Spinal cord (tissue), 10 donors: ENCODE measurements at places on chromosomes 7 and 10. TPM values are rescaled to one million over a fixed set of nuclear protein-coding genes. Genes with fewer than 3 reads are reported as not detected.

TSPAN12 gene
- total RNA-seq = 16.8 TPM

GRCh38 chr10:71594934-71595571, 124.5 kb downstream of the C10orf105 start:
- no peak overlapping the region for H3K27ac ChIP-seq
- no peak overlapping the region for H3K4me3 ChIP-seq

UPK3B gene
- total RNA-seq = 1.3 TPM

GRCh38 chr10:47414752-47415519, 30.8 kb upstream of the ZNF488 start:
- H3K4me3 ChIP-seq = no peak overlapping the region
- no peaks in the 10 kb centered on the region for H3K36me3 ChIP-seq
- no peak overlapping the region for H3K27ac ChIP-seq
- no peaks in the 10 kb centered on the region for H3K4me1 ChIP-seq
- no peak for DNase-seq

DNA sequence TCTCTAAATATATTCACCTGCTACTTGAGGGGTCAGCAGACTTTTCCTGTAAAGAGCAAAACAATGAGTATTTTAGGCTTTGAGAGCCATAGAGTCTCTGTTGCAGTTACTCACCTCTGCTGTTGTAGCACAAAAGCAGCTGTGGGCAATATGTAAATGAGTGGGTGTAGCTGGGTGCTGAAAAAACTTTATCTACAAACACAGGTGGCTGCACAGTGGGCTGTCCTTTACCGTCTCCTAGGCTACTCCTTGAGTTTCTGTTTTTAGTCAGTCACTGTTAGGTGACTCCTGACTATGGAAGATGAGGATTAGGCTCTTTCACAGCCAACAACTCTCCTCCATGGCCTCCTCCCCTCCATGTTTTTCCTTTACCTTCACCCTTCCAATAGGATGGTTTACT, 286.1 kb upstream of the C7orf33 start:
- no peaks in the 10 kb centered on the region for H3K27me3 ChIP-seq
- H3K27ac ChIP-seq = no peak overlapping the region
- DNase-seq = no peak
- H3K4me3 ChIP-seq = no peak overlapping the region

ABCB1 gene
- total RNA-seq = 39.2 TPM

- H3K27me3 ChIP-seq = no peaks in the 10 kb centered on the region
- no peaks in the 10 kb centered on the region for H3K4me1 ChIP-seq
- H3K27ac ChIP-seq = no peak overlapping the region
- no peak for DNase-seq
- H3K36me3 ChIP-seq = no peaks in the 10 kb centered on the region
These were observed 893.3 kb downstream of the SORCS1 start for GRCh38 chr10:106271237-106271636.

GRCh38 chr7:155293721-155294510, 3.8 kb upstream of the INSIG1 start:
- no peak overlapping the region for H3K4me3 ChIP-seq
- no peak overlapping the region for H3K27ac ChIP-seq
- no peak for DNase-seq
- no peaks in the 10 kb centered on the region for H3K27me3 ChIP-seq

PILRA gene
- total RNA-seq = 4.1 TPM

DNA sequence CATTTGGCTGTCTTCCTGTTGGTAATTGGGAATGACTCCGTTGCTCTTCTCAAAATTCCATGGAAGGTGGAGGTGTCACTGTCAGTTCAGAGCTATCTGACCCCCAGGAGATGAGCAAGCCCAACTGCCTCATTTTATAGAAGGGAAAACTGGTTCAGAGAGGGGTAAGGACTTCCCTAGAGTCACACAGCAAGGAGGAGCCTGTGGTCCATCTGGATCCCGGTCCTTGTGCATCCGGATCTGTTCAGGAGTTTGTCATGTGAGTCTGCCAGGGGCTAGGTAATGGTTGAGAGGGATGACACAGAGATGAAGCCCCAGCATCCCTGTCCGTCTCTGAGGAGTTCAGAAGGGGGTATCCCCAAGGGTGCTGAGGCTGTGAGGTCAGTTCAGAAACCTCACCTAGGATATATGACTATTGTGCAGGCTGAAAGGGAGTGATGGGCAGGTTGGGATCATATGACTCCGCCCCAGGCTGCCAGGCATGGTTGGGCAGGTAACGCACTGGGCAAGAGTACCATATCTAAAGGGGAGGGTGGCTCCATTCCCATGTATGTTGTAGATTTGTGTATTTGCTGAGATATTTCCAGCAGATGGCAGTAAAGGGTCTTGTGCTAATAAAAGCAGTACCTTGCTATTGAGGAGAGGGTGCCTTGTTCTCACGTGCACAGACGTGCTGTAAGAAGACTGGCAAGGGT, 16.0 kb upstream of the SLC29A3 start:
- H3K27ac ChIP-seq = no peak overlapping the region
- peaks cover 24% of the 10 kb centered on the region for H3K36me3 ChIP-seq
- no peaks in the 10 kb centered on the region for H3K27me3 ChIP-seq

GSTO2 gene
- total RNA-seq = 3.5 TPM

CUTC gene
- 16.3 TPM for total RNA-seq

DNA sequence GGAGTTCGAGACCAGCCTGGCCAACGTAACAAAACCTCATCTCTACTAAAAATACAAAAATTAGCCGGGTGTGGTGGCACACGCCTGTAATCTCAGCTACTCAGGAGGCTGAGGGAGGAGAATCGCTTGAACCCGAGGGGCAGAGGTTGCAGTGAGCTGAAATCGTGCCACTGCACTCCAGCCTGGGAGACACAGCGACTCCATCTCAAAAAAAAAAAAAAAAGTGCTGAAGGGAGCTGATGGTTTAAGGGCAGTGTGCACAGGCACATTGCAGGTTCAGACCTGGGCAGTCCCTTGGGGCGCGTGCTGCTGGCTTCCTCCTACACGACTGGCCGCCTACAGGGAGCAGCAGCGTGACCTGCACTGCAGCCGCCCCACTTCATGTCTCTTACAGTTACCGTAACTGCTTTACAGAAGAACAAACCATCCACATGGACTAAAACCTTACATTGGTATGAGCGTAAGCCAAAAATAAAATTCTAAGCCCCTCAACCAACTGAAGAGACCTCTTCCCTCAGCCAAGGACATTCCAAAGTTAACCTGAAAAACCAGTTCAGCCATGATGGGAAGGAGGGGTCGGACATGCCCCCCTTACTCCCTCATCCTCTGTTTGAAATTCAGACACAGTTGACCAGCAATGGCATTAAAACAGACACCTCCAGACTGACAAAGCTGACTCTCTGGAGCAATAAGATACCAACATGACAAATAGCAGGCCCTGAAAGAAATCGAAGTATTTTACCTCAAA, 262.2 kb downstream of the ZMYND11 start:
- H3K4me3 ChIP-seq = no peak overlapping the region
- no peak for DNase-seq
- H3K27me3 ChIP-seq = no peaks in the 10 kb centered on the region
- H3K4me1 ChIP-seq = peaks cover 14% of the 10 kb centered on the region
- H3K36me3 ChIP-seq = peaks cover 19% of the 10 kb centered on the region
- H3K27ac ChIP-seq = no peak overlapping the region

DNA sequence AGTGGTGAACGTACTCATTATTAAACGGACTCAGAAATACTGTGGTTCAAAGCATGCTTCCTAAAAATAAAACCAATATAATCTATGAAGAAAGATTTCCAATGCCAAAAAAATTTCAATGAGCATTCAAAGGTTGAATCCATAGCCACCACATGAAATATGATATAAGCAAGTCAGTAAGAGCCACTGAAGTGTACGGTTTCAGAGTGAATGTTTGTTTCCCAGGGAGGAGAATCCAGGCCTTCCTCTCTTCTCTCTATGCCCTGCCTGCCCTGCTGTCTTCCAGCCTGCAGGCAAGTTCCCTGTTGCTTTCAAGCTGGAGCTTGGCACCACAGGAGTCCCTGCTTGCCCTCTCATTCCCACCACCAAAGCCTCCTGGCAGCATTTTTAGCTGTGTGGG, 1171.6 kb upstream of the C7orf33 start:
- H3K27me3 ChIP-seq = no peaks in the 10 kb centered on the region
- no peak overlapping the region for H3K27ac ChIP-seq
- H3K36me3 ChIP-seq = no peaks in the 10 kb centered on the region
- H3K4me1 ChIP-seq = no peaks in the 10 kb centered on the region
- no peak overlapping the region for H3K4me3 ChIP-seq
- no peak for DNase-seq

DNA sequence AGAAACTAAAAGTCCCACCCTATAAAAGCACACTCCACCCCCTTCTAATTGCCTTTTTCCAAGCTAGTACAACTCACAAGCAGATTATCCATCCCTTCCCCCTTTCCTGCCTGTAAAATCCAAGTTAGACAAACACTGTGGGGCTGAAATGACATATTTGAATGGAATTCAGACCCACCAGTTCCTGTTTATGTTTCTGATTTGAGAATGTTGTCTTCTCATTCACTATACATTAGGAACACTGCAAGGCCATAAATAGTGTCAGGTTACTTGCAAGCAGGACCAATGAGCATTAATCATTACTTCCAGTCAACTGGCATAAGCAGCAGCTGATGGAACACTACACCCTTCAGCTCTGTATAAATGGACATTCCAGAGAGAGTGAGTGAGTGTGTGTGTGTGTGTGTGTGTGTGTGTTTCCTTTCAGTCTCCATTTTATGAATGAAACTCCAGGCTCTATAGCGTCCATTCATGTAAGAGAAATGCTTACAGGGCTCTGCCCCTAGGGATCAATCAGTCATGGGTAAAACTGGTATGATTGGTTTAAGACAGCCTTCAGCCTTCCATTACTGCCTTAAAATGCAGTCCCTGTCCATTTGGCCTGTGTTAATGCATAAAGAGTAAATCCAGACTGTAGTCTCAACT, 69.3 kb downstream of the ETV1 start:
- DNase-seq = peak; percentile 69
- no peaks in the 10 kb centered on the region for H3K27me3 ChIP-seq
- H3K36me3 ChIP-seq = no peaks in the 10 kb centered on the region
- peak overlapping the region; percentile 81 for H3K27ac ChIP-seq

MICALL2 gene
- 21.8 TPM for total RNA-seq

LDB3 gene
- total RNA-seq = 1.7 TPM

- no peak overlapping the region for H3K4me3 ChIP-seq
- H3K36me3 ChIP-seq = peaks cover 3% of the 10 kb centered on the region
- no peaks in the 10 kb centered on the region for H3K27me3 ChIP-seq
- peaks cover 50% of the 10 kb centered on the region for H3K4me1 ChIP-seq
- H3K27ac ChIP-seq = peak overlapping the region; percentile 40
These were observed 161.9 kb downstream of the GRK5 start for GRCh38 chr10:119368991-119369869.

- no peaks in the 10 kb centered on the region for H3K27me3 ChIP-seq
- no peak overlapping the region for H3K27ac ChIP-seq
- H3K4me1 ChIP-seq = no peaks in the 10 kb centered on the region
- no peak for DNase-seq
- H3K4me3 ChIP-seq = no peak overlapping the region
- H3K36me3 ChIP-seq = no peaks in the 10 kb centered on the region
These were observed 129.5 kb downstream of the KLF6 start for GRCh38 chr10:3655528-3655927.

DNA sequence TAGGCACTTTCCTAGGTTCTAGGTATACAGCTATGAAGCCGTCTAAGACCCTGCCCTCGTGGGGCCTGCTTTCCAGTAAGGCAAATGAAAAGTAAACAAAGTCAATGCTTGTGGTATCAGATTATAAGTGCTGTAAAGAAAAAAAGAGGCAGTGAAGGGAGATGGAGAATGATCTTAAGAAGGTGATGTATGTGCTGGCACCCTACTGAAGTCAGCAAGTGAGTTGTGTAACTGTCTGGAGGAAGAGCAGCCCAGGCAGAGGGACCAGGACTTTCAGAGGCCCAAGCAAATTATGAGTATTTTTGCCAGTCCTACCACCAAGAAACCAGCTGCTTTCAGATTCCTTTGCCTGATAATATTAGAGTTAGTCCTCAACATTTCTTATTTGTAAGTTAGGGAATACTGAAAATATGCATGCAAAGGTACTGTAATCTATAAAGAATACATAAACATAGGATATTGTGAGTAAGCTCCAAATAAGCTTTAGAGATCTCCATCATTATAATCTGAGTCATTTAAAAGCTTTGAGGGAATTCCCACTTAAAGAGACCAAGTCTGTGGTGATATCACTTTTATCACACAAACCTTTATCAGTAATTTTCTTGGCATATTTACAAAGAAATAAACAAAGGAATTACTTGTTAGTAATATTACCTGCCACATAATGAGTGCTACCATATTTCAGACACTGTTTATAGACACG, 329.2 kb upstream of the LRGUK start:
- no peak for DNase-seq
- H3K27ac ChIP-seq = no peak overlapping the region
- no peaks in the 10 kb centered on the region for H3K4me1 ChIP-seq
- no peaks in the 10 kb centered on the region for H3K36me3 ChIP-seq

SSC4D gene
- total RNA-seq = 1.9 TPM

DNA sequence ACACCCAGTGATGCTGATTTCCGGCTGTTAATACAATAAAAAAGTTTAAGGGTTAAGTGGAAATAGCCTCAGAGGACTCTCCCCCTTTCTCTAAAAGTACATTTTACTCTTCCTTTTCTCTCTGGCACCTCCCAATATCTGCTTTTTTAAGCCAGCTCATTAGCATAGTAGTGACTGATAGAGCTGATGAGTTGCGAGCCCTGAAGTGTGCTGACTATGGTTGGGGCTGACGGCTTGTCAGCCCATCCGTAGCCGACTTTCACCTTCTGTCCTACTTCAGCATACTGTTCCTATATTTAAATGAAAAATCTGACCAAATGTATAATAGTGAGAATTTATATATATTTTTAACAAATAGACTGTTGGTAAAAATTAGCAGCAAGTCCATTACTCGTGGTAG, 80.0 kb downstream of the SHH start:
- H3K36me3 ChIP-seq = peaks cover 17% of the 10 kb centered on the region
- H3K27me3 ChIP-seq = no peaks in the 10 kb centered on the region
- no peaks in the 10 kb centered on the region for H3K4me1 ChIP-seq
- no peak overlapping the region for H3K27ac ChIP-seq

GRCh38 chr7:1121886-1122831, 34.2 kb downstream of the GPER1 start:
- no peak overlapping the region for H3K4me3 ChIP-seq
- no peak for DNase-seq

TMUB1 gene
- 8.5 TPM for total RNA-seq

GRCh38 chr10:29590915-29591650, 43.7 kb downstream of the SVIL start:
- no peaks in the 10 kb centered on the region for H3K36me3 ChIP-seq
- H3K27me3 ChIP-seq = no peaks in the 10 kb centered on the region
- H3K27ac ChIP-seq = no peak overlapping the region
- H3K4me1 ChIP-seq = peaks cover 13% of the 10 kb centered on the region
- H3K4me3 ChIP-seq = no peak overlapping the region
- DNase-seq = no peak

GRCh38 chr7:64874562-64875250, 28.4 kb upstream of the ZNF273 start:
- H3K27ac ChIP-seq = no peak overlapping the region
- H3K4me3 ChIP-seq = no peak overlapping the region
- DNase-seq = no peak
- H3K27me3 ChIP-seq = no peaks in the 10 kb centered on the region
